ENCODE measurements at places on chromosomes 3 and 15.

GRCh38 chr15:58517252-58517681 is 85.5 kb downstream of the LIPC start:
- no peak for DNase-seq

DNA sequence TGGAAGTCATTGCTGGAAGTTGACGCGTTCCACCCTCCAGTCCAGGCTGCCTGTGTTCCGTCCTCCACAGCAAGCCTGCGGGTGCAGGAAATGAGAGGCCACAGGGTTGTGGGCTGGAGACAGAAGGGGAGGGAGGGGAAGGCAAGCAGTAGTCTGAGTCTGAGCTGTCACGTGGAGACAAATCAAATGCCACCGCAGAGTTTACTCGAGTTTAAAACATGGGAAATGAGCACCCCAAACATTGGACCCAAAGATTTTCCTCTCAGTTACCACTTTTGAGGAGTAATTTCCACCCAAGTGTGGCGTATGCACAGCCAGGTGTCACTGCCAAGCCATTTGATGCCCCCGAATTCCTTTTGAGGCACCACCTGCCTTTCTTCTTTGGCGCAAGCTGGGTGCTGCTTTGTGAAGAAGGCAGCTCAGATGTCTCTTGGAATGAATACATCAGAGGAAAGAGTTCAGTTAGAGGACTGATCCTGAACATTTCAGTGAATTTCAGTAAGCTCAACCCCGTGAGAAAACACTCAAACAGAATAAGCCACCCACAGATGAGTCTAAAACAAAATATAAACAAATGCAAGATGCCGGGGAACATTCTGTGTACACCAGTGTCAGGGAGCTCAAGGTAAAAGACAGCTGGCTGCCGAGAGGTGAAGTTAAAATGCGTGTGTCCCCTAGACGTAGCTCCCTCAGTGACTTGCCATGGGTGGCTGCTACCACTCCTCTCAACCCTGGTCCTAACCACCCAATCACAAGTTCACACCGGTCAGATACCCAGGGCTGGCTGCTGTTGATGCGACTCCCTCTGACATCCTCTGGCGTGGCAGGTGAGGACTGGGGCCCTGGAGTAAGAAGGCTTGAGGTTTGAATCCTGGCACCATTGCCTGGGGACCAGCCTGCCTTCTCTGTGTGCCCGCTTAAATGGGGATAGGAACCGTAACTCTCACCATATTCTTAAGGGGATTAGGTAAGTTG is 203.8 kb downstream of the UACA start:
- no peak for DNase-seq

DNA sequence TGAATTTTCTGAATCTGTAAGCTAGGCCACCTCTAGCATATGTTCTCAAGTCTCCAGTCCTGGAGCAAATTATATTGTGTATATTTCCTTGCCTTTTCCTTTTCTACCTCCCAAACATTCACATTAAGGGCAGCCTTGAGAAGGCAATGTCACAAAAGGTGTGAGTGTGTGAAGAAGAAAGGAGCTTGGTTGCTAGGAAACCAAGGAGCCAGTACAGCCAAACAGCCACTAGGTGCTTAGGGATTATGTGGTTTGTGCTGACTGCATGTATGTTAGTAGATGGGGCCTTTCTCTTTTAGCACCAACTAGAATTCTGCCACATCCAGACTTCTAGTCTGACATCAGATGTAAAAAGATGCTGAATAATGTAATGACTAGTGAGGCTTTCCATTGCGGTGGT is 118.8 kb upstream of the DAZL start:
- DNase-seq, result peak; percentile 61

- DNase-seq, result peak; percentile 84
These were observed 30.2 kb downstream of the RNU5B-1 start for GRCh38 chr15:65334586-65335231.

DNA sequence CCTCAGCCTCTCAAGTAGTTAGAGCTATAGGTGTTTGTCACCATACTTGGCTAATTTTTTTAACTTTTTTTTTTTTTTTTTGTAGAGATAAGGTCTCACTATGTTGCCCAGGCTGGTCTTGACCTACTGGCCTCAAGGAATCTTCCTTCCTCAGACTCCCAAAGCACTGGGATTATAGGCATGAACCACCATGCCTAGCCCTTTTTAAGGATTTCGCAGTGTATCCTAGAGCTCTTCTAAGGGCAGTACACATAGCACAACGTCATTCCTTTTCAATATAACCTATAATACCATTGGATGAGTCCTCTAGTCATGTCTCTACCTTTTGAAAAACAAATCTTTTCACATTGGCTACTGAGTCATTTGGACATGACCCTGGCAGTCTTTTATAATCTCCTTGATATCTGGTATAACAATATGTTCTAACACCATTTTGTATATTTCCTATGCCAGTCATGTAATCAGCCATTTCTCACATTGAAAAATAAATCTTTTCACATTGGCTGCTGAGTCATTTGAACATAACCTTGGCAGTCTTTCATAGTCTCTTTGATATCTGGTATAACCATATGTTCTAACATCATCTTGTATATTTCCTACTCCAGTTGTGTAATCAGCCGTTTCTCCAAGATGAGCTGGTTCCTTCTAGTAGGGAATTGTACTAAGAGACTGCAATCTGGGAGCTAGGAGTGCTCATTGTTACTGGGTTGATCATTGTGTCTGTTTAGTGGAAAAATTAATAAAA is 944.7 kb downstream of the MCTP2 start:
- DNase-seq, result no peak

- no peak for DNase-seq
These were observed 29.3 kb downstream of the CD200 start for GRCh38 chr3:112362221-112362620.

GRCh38 chr3:15783361-15783969 is 14.3 kb downstream of the ANKRD28 start:
- no peak for DNase-seq

GRCh38 chr15:100350434-100351226 is 8.9 kb upstream of the ADAMTS17 start:
- DNase-seq, result no peak

DNA sequence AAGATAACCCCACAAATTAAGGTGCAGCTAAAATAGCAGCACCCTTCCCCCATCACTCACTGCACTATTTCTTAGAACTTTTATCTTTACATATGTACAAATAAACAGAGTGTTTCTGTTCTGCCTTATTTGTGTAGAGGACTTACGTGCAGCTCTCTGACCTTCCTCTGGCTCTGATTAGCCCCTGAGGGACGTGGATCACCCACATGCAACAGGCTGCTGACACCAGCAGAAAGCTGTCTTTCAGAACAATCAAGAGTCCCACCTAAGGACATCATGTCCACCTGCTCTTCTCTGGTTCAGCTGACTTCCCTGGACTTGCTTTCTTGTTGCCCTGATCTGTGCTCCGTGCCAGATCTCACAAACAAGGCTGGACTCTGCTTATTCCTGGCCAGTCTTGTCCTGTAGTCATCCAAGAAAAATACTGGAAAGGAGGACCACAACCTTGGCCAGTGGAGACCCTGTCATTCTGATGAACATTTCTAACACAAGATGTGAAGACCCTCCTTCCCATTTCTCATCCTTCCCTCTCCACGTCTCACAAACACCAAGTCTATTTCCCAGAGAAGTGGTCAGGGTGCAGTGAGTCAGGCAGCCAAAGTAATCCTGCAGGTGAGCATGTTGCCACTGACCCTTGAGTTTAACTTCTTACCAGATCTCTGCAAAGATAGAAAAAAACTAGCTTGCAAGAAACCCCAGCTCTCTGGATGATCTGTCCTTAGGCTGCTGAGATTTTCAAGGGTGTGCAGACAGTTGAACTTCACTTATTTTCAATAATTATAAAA is 243.6 kb upstream of the ICE2 start:
- no peak for DNase-seq

DNA sequence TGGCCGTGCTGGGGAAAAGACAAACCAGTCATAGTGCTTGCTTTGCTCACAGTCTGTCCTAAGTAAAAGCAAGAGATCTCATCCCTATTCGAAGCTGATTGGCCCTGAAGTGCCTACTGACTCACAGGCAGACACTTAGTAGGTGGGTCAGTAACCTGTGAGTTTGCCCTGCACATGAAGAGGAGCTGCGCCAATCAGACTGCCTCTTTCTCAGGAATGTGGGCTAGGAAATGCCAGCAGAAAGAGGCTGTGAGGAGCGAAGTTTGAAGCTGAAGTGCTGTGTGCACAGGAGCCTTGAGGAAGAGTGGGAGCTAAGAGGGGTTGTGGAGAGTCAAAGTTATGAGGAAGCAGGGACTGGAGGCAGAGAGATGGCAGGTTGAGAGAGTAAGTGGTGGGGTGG is 126.8 kb downstream of the IL20RB start:
- DNase-seq, result no peak

DNA sequence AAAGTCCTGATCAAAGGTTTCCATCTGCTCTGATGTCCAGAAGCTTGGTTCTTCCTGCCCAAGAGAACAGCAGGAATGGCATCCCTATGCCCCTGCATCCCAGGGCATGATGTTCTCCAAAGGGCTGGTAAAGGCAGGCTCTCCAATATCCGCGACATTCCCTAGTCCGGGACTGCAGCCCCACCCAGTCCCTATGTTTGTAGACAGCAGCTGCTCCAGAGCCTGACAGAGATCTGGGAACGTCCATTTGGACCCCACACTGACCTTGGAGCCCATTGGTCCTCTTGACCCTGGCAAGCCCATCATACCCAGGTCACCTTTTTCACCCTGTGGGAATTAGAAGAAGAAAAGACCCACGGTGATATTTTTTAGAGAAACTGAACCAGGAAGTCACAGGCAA is 46.3 kb downstream of the COLQ start:
- DNase-seq, result no peak

GRCh38 chr3:125037498-125038150 is 18.2 kb downstream of the HEG1 start:
- DNase-seq, result no peak

GRCh38 chr15:92821491-92822116 is 78.5 kb upstream of the CHD2 start:
- DNase-seq, result no peak

DNA sequence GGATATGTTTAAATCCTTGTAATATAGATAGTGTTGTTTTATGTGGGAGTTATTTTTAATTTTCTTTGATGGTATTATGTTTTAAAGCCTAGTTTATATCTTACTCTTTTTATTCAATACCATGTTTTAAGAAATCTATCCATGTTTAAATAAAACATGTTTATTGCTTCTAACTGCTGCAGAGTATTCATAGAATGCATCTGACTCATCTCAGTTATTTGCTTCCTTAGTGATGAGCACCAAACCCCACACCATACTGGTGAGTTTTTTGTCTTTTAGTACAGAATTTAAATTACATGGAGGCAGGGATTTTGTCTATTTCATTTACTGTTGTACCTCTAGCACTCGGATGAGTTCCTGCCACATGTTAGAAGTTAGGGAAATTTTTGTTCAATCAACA is 209.2 kb downstream of the NSUN3 start:
- no peak for DNase-seq

DNA sequence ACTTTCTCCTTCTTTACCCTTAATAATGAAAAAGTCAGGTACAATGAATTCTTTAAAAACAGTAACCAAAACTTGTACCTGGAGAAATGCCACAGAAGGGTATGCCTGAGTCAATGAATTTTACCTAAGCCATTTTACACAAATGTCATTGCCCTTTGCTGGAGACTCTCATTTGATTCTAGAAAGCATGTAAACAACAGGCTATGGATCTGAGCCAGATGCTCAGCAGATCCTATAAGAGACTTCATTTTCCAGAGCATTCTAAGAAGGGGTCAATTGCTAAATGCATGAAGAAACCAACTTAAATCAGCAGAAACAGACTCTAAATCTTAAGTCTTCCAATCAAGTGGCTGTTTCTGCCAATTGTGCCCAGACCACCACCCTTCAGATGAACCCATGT is 83.8 kb upstream of the GALNT15 start:
- no peak for DNase-seq

DNA sequence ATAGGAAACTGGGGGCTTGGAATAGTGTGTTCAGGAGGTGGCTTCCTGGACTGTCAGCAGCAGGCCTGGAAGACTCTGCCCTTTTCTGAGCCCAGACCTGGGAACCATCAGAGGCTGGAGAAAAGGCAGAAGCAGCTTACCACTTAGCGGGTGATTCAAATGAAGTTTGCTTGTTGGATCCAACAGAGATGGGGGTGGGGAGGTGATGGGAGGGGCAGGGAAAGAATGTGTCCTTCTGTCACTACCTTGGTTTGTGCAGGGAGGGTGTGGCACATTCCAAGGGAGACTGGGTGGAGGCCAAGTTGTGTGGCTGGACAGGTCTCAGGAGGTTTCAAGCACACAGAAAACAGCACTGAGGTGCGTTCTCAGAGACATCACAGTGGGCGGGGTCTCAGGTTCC is 58.8 kb downstream of the TRAK1 start:
- no peak for DNase-seq

DNA sequence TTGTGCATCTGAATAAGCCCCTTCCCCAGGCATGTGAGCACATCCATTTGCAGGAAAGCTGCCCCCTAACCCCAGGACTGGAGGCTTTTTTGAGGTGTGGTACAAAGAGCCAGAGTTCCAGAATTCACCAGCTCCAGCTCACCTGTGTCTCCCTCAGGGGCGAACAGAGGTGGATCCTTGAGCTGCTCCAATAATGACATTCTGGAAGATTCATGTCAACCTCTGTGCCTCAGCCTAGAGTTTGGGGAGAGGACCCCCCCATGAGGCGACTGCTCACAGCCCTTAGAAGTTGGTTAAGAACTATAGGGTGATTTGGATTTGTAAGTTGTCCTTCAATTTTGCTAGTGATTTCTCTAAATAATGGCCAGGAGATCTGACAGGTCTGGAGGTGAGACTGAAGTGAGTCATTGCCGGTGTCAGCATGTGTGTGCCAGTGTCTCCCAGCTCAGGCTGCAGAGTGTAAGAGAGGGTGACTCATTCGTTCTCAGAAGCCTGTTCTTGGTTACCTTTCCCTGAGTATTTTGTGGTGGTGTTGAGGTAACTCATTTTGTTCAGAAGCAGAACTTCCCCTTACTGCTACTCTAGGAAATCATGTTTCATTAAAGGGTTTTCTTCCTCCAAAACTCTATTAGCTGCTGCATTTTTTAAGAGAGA is 136.9 kb upstream of the TOPAZ1 start:
- DNase-seq, result no peak
